GM12878 (cell line): ENCODE measurements at places on chromosomes 2 and 18. TPM values are rescaled to one million over a fixed set of nuclear protein-coding genes. Genes with fewer than 3 reads are reported as not detected.

DNA sequence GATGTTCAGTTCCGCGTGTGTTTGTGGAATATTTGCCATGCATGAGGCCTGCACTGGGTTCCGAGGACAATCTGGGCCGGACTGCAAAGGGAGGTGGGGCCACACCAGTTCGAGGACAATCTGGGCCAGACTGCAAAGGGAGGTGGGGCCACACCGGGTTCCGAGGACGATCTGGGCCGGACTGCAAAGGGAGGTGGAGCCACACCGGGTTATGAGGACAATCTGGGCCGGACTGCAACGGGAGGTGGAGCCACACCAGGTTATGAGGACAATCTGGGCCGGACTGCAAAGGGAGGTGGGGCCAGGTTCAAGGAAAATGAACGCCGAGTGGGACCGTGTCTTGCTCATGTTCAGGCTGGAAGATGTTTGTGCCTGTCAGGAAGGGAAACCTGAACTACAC lies 97.8 kb upstream of the HDAC4 start:
- no peak for DNase-seq

GRCh38 chr2:88537640-88538039 lies 85.1 kb upstream of the FOXI3 start:
- DNase-seq: no peak

GRCh38 chr2:2577407-2577831 lies 246.3 kb upstream of the MYT1L start:
- DNase-seq: no peak

DNA sequence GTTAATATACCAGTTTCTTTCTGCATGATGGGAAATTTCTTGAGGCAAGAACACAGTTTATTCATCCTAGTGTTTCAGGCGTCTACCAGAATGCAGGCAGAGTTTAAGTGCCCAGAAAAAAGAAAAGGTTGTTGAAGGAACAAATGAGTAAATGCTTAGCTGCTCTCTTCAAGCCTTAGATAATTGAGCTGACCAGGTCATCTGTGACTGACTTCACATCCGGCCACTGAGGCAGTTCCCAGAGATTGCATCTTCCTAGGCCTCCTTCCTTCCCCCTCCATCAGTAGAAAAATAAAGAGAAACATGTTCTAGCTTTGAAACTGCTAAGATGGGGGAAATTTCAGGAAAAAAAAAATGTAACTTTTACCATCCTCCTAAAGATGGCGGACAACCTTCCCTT lies 9.4 kb upstream of the TMEM163 start:
- DNase-seq: no peak

- no peak for DNase-seq
These were observed 56.0 kb downstream of the SERPINB7 start for GRCh38 chr18:63831080-63831788.

- DNase-seq: no peak
These were observed 24.3 kb upstream of the BCL11A start for GRCh38 chr2:60577682-60578283.

DNA sequence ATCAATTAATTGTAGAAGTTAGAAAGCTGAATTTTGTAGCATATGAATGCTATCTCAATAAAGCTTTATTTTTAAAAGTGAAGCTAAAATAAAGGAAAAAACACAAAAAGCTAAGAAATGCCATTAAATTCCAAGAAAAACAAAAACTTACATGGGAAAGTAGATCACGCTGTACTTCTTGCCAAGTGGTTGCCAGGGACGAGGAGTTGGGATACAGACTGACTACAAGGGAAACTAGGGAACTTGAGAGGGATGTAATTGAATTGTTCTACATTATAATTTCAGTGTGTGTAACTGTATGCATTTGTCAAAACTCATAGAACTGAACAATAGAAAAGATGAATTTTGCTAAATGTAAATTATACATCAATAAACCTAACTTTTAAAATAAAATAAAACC lies 108.1 kb downstream of the DYM start:
- DNase-seq: no peak

GRCh38 chr2:98465456-98466226 lies 21.0 kb downstream of the INPP4A start:
- peak; percentile 91 for DNase-seq

DNA sequence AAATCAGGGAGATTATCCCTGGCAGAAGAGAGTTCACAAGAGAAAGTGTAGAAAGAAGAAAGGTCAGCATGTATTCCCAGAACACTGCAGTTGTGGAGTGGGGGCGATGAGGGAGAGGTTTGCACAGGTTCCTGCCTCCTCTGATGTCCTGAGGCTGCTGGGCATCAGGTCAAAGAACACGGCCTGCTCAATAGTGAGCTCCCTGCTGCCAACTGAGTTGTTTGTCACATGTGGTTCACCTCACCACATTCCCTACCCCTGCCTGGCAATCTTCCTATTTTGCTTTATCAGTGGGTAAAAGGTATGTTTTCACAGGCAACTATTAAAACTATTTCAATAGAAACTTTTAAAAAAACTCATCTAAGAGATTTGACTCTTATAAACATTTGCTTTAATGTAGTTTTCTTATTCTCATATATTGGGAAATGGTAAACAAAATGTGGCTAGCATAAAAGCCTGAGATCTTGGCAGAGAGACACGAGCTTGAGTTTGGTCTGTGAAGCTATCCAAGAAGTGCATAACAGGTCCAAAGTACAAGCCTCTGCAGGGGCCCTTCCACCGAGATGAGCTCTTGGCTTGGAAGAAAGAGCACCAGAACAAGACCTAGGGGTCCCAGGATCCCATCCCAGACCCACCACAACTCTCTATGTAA lies 123.9 kb upstream of the SRD5A2 start:
- DNase-seq: no peak

- no peak for DNase-seq
These were observed 12.6 kb downstream of the ITPRID2 start for GRCh38 chr2:181904022-181904632.

DNA sequence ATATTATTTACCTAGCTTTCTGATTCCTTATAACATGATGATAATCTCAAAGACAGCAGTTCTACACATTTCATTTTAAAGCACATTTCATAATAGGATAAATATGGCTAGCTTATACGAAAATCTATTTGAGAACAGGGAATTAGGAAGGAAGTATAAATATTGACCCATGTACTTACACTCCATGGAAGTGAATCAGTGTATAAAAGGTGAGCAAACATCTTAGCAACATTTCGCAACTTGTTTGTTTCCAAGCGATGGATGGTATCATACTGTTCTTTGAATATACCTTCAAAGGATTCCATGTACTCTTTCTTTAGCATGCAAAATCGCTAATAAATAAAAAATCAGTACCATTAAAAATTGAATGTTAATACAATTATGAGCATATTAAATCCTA lies 53.1 kb downstream of the CWC22 start:
- DNase-seq: no peak

DNA sequence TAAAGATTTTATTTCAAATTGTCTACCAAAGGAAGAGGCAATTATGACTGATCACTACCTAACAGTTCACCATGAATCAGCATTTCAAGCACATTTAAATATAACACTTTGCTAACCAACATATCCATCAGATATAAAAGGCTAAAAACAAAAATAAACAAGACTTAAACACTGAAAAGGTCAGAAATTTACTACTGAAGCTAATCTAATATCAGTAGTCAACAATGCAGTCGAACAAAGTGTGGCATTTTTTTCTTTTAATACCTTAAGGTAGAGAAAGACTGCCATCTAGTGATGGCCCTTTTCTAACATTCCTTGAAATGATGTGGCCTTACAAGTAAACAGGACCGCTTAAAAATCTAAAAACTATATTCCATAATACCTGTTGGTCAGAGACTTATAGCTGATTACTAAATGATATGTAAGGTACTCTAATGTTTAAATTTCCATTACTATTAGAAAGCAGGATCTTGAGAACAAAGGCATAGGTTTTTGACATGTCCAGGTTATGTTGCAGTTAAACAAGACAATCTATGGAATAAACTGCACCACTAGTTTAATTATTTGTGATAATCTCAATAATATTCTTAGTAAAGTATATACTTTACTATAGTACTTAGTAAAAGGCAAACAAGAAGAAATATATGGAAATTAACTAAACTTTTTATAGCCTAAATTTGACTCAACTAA lies 80.0 kb downstream of the EXOC6B start:
- DNase-seq: no peak

- DNase-seq: no peak
These were observed 184.7 kb downstream of the SMAD7 start for GRCh38 chr18:48766026-48766425.

DNA sequence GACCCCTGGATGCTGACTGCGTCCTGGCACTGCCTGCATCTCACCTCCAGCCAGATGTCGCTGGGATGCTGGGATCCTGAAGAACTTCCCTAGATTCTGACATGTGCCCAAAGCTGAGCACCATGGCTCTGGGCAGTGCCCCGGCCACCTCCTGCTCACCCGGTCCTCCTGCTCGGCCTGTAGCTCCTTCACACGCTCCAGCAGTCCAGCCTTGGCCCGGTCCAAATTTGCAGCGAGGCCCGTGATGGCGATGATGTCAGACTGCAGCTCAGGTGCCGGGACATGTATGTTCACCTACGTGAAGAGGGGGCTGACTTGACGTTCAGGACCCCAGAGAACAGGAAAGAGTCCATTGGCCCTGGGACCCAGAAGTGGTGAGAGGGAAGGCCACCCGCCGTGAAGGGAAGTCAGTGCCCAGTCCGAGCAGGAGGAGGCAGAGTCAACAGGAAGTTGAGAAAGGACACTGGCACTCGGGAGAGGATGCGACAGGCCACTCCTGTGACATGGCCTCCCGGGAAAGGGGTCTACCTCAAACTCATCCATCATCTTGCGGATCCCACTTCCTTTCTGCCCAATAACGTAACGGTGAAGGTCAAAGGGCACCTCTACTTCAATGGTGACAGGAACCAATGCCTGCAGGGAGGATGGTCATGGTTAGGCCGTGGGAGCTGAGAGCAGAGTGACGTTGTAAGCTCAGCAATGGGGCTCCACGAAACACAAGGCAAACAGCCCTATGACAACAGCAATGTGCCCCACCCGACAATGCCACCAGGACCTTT lies 46.7 kb downstream of the ANO7 start:
- no peak for DNase-seq

DNA sequence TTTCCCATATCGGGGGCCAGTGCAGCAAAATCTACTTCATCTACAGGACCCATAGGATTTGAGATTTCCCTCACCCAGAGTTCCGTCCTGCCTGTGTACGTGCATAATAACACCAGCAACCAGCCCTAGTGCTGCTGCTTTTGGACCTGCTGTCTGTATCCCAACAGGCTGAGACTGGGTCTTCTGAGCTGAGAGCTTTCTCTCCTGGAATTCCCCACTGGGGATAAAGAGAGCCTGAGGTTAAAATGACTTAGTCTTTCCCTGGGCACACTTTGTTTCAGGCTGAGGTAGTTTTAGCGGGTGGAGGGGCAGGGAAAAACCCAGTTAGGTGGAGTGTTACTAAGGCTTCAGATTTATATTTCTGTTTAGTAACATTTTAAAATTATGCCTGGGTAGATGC lies 62.5 kb downstream of the SERTAD2 start:
- no peak for DNase-seq

- DNase-seq: no peak
These were observed 106.5 kb upstream of the COL5A2 start for GRCh38 chr2:189285962-189286645.

DNA sequence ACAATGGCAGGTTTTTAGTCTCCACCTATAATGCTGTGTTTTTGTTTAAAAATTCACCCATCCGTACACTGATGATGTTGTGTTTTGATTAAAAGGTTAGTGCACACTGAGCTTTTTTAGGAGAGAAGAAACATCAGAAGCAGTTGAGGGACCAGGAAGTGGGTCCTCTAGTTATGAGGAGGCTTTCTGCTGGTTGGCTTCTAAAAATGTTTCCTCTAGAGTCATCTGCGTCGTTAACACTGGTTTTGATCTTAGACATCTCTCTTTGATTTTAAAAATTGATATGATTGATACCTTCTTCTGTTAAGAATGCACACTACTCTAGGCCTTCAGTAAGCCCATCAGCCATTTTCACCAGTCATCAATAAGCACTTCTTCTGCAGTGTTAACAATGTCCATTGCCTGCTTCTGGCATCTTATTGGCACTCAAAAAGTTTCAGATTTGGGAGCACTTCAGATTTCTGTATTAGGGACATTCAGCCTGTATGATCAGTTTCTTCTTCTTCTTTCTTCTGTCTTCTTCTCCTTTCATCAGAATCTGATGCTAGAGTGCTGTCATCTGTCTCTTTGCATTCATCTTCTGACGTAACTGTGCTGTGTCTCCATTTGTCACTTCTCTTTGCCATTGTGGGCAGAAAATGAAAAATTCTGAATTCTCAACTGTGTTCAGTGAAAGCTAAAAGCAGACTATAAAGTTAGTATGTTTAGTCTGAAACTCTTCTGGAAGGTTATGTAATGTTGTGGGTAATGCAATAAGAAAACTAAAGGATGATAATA lies 56.3 kb downstream of the PHLPP1 start:
- DNase-seq: no peak

DNA sequence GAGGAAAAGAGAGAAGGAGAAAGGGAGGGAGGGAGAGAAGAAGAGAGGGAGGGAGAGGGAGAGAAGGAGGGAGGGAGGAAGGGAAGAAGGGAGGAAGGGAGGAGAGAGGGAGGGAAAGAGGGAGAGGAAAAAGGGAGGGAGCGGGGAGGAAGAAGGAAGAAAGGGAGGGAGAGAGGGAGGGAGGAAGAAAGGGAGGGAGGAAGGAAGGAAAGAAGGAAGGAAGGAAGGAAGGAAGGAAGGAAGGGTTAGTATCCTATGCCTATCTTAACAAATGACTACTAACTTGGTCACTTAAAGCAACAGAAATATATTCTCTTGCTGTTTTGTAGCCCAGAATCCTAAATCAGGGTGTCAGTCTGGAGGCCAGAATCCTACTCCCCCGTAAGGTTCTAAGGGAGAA lies 52.1 kb downstream of the CMPK2 start:
- DNase-seq: no peak

- no peak for DNase-seq
These were observed 73.9 kb upstream of the SLC14A2 start for GRCh38 chr18:45541421-45541820.

GRCh38 chr2:130251535-130251872 lies 53.3 kb upstream of the TUBA3E start:
- DNase-seq: no peak

GRCh38 chr2:6475155-6475940 lies 390.4 kb downstream of the CMPK2 start:
- peak; percentile 43 for DNase-seq

GRCh38 chr18:59233017-59233410 lies 13.1 kb downstream of the GRP start:
- no peak for DNase-seq

Gene RBM44
- 0.56 and 0.98 TPM in 2 replicates for total RNA-seq

Gene C2orf66
- not detected in 2 replicates for total RNA-seq

Gene KIF5C
- total RNA-seq: 0.37 and 0.49 TPM in 2 replicates

Gene CXCR4
- total RNA-seq: 45.9 and 49.6 TPM in 2 replicates

Gene AQP12A
- not detected in 2 replicates for total RNA-seq

Gene YWHAQ
- 283 and 290 TPM in 2 replicates for total RNA-seq

Gene BMP10
- not detected in 2 replicates for total RNA-seq

Gene IL1RL1
- 0.18 TPM in 1 of 2 replicates, not detected in the other for total RNA-seq

Gene ANKRD29
- 1.4 and 1.7 TPM in 2 replicates for total RNA-seq

Gene GALNT3
- total RNA-seq: 1.0 and 1.4 TPM in 2 replicates

Gene ERBB4
- total RNA-seq: 0.03 TPM in 1 of 2 replicates, not detected in the other

Gene SH3RF3
- 8.4 and 8.8 TPM in 2 replicates for total RNA-seq

Gene GNAL
- not detected in 2 replicates for total RNA-seq

Gene IL36A
- not detected in 2 replicates for total RNA-seq

Gene ASXL3
- 0.15 TPM in 1 of 2 replicates, not detected in the other for total RNA-seq
